CD4-positive, CD25-positive, alpha-beta regulatory T cell (primary cell): ENCODE measurements at places on chromosomes 2 and 18. TPM values are rescaled to one million over a fixed set of nuclear protein-coding genes. Genes with fewer than 3 reads are reported as not detected.
A peak's percentile ranks its signal among the peaks of the same experiment; 100 is the strongest.

The IL37 gene
- total RNA-seq, result not detected

The MYCN gene
- total RNA-seq, result 2.2 TPM

The PARD3B gene
- 0.10 TPM for total RNA-seq

The UGT1A4 gene
- total RNA-seq, result not detected

- H3K27ac ChIP-seq, result no peak overlapping the region
- no peak overlapping the region for H3K4me3 ChIP-seq
- no peaks in the 10 kb centered on the region for H3K27me3 ChIP-seq
- peaks cover 6% of the 10 kb centered on the region for H3K36me3 ChIP-seq
- no peak for DNase-seq
Observed at GRCh38 chr2:44351088-44351487, 10.2 kb downstream of the PREPL start.

GRCh38 chr2:120228503-120228902 lies 5.3 kb upstream of the TMEM185B start:
- H3K4me3 ChIP-seq, result no peak overlapping the region
- DNase-seq, result peak; percentile 13
- no peaks in the 10 kb centered on the region for H3K36me3 ChIP-seq
- no peak overlapping the region for H3K27ac ChIP-seq

DNA sequence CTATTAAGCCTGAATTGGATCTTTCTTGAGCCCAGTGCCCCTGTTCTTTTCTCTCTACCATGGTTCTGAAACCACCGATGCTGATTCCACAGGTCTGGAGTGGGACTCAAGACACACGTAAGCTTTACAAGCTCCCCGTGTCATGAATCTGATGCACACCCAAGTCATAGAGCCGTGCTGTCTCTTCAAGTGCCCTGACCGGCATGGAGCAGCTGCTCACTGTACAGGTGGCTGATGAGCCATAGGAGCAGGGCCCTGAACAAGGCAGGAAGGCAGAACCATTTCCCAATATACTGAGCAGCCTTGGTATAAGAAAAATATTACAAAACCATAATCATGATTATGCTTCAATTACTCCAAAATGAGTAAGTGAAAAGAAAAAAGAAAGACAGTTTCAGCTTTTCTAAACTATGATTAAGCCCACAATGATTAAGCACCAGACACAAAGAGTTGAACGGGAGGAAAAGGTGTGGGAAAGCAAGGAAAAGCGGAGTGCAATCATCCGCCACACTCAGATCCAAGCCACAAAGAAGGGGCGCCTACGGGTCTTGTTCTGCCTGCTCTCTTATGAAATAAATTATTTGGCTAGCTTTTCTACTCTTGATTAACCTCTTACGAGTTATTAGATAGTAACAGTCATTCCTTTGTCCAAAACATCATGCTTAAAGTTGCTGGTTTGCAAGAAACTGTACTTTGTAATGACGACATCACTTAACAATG lies 41.7 kb downstream of the NOL10 start:
- H3K27me3 ChIP-seq, result no peaks in the 10 kb centered on the region
- H3K4me3 ChIP-seq, result no peak overlapping the region
- H3K4me1 ChIP-seq, result no peaks in the 10 kb centered on the region
- H3K27ac ChIP-seq, result no peak overlapping the region
- H3K36me3 ChIP-seq, result peaks cover 47% of the 10 kb centered on the region
- no peak for DNase-seq

DNA sequence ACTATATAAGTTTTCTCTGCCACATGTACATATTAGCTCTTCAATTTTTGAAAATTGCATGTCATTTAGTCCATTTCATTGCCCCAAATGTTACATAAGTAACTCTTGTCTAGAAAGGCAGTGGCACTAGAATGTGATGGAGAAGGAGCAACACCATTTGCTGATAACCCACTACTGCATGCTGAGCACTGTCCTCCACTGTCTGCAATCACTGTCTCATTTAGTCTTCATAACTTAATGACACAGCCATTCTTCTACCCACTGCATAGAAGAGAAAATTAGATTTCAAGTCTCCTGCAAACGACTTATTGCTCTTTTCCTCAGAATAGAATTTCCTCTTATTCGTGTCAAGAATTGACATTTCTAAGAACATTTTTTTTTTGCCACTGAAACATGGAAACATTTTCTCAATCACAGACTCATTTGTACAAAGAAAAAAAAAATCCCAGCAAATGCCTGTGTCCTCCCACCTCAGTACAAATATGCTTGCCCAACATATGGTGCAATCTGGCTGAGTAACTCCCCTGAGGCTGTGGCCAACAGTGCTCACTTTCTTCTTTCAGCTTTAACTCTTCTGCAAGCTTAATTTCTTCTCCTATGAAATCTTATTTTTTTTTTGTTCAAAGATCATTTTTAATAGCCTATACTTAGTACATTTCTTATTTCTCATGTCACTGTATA lies 768.6 kb upstream of the HS6ST1 start:
- no peak overlapping the region for H3K4me3 ChIP-seq
- H3K27ac ChIP-seq, result no peak overlapping the region
- H3K27me3 ChIP-seq, result no peaks in the 10 kb centered on the region
- H3K36me3 ChIP-seq, result no peaks in the 10 kb centered on the region

DNA sequence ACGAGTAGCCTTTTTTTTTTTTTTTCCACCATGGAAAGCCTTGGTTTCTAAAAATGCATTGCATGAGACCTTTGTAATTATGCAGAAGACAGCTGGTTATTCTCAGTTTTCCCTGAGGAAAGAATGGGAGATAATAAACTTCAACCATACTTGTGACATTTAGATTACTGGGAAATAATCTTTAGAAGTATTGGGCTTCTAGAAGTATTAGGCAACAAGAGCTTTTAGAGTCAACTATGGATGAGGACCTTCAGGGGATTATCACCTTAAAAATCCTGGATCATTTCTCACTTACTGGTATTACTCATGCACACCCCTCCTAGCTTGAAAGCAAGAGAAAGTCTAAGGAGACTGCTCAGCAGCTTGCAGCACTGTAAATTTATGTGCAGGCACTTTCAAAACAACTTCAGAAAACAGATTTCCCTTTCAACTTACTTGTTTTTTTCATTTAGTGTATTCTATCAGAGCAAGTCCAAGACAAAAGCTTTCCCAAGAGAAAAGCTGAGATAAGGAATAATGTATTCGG lies 175.9 kb downstream of the NRXN1 start:
- no peaks in the 10 kb centered on the region for H3K27me3 ChIP-seq
- no peak overlapping the region for H3K4me3 ChIP-seq
- H3K27ac ChIP-seq, result no peak overlapping the region
- no peak for DNase-seq
- H3K36me3 ChIP-seq, result no peaks in the 10 kb centered on the region

- no peak for DNase-seq
- no peak overlapping the region for H3K27ac ChIP-seq
- H3K36me3 ChIP-seq, result no peaks in the 10 kb centered on the region
- H3K4me3 ChIP-seq, result no peak overlapping the region
- H3K27me3 ChIP-seq, result peaks cover 4% of the 10 kb centered on the region
Observed at GRCh38 chr2:114108824-114109416, 219.0 kb downstream of the ACTR3 start.

DNA sequence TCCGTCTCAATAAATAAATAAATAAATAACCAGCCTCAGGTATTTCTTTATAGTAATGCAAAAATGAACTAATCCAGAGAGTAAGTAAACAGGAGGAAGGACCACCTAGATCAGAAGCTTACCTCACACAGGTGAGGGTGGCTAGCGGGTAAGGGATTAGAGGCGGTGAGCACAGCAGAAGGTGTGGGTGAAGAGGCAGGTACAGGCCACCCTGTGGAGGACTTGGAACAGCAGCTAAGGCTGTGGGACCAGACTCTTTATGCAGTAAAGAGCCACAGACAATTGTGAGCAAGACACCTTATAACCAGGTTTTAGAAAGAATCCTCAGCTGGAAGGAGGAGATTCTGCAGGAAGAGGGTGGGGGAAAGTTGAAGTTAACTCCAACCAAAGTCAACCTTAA lies 34.2 kb upstream of the TTR start:
- no peak overlapping the region for H3K27ac ChIP-seq
- H3K27me3 ChIP-seq, result no peaks in the 10 kb centered on the region
- H3K4me1 ChIP-seq, result no peaks in the 10 kb centered on the region
- no peak overlapping the region for H3K4me3 ChIP-seq
- no peak for DNase-seq

DNA sequence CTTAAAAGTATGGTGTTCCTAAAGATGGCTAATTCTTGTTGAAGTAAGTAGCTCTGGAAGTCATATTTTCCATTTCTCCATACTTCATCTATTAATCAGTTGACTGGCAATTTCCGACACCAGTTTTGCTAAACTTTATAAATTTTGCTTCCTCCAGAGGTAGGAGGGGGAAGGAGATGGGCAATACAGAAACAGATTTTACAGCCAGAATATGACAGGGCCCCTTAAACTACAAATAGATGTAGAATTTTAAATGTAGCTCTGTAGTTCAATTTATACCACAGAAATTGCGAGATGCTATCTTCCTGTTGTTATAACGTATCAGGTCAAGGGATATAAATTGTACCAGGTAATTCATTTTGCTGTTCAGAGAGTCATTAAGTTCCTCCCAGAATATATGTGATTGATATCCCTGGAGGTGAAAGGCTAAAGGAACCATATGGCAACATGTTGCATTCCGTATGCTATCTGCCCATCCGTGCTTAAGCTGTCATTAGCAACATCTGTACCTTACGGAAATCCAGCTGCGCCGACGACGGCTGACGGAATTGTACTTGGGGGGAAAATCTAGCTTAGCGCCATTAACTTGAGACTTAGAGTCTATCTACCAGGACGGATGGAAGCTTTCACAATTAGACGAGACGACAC lies 8.4 kb upstream of the NR4A2 start:
- no peaks in the 10 kb centered on the region for H3K36me3 ChIP-seq
- H3K4me1 ChIP-seq, result peaks cover 39% of the 10 kb centered on the region
- DNase-seq, result no peak
- H3K27ac ChIP-seq, result peak overlapping the region; percentile 100
- peak overlapping the region; percentile 98 for H3K4me3 ChIP-seq
- no peaks in the 10 kb centered on the region for H3K27me3 ChIP-seq
